ENCODE measurements at places on chromosomes 5 and 9. TPM values are rescaled to one million over a fixed set of nuclear protein-coding genes. Genes with fewer than 3 reads are reported as not detected.

The SH3TC2 gene
- 0.80 TPM for total RNA-seq

The ERMP1 gene
- 7.6 TPM for total RNA-seq

The CMYA5 gene
- 0.60 TPM for total RNA-seq

The WNT8A gene
- not detected for total RNA-seq

The KIF4B gene
- not detected for total RNA-seq

The TMEM8B gene
- total RNA-seq, result 17.4 TPM

The PPP1R26 gene
- 19.5 TPM for total RNA-seq

The SELENOP gene
- total RNA-seq, result 0.20 TPM

The ADCY2 gene
- total RNA-seq, result 0.36 TPM

- no peak overlapping the region for H3K4me3 ChIP-seq
- H3K27ac ChIP-seq, result no peak overlapping the region
- H3K27me3 ChIP-seq, result no peaks in the 10 kb centered on the region
- H3K36me3 ChIP-seq, result peaks cover 44% of the 10 kb centered on the region
- DNase-seq, result no peak
Observed at GRCh38 chr9:2087500-2088313, 72.6 kb downstream of the SMARCA2 start.

DNA sequence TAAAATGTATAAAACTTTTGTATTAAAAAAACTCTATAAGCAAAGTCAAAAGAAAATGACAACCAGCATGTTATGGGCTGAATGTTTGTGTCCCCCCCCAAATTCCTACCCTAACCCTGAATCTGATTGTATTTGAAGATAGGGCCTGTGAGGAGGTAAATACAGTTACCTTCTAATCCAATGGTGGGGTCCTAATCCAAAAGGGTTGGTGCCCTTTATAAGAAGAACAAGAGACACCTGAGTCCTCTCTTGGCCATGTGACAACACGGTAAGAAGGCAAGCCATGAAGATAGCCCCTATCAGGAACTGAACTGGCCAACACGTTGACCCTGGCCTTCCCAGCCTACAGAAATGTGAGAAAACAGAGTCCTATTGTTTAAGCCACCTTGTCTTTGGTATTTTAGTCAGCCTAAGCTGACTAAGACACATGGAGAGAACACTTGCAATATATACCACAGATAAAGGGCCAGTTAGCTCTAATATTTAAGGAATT, 49.7 kb upstream of the AKNA start:
- H3K27me3 ChIP-seq, result no peaks in the 10 kb centered on the region
- no peak overlapping the region for H3K27ac ChIP-seq
- H3K4me1 ChIP-seq, result no peaks in the 10 kb centered on the region
- no peak overlapping the region for H3K4me3 ChIP-seq
- DNase-seq, result no peak
- no peaks in the 10 kb centered on the region for H3K36me3 ChIP-seq

GRCh38 chr9:95556521-95556920, 39.8 kb upstream of the PTCH1 start:
- DNase-seq, result no peak
- H3K27me3 ChIP-seq, result peaks cover 26% of the 10 kb centered on the region

- no peak overlapping the region for H3K4me3 ChIP-seq
Observed at GRCh38 chr9:16074963-16075362, 522.1 kb downstream of the CCDC171 start.

DNA sequence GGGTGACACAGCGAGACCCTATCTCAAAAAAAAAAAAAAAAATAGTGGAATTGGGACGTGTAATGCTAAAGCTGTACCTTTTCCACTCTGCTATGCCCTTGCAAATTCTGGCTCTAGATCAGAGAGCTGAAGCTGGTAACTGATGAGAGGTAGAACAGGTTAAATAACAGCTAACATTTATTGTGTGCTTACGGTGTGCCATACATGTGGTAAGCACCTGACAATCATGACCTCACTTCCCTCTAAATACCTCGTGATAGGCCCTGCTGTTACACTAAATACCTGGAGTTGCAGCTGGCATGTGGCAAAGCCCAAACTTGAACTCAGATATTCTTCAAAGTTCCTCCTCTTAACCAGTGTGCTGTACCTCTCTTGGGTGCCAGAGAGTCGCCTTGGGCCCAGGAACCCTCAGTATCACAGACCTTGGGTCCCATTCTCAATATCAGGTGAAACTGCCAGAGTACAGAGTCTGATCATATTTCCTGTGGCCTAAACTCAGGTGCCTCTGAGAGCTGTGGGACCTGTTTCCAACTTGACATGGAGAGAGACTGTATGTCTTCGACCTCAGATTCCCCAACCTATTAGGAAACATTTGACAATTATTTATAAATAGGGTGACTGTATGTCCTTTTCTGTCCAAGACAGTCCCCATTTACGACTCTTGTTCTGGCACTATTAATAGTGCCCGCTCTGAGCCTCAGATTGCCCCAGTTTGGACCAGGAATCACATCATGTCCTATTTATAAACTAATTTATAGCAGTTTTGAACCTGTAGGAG, 4.8 kb downstream of the ARL10 start:
- no peak overlapping the region for H3K4me3 ChIP-seq
- no peak overlapping the region for H3K27ac ChIP-seq
- peaks cover 22% of the 10 kb centered on the region for H3K36me3 ChIP-seq
- H3K27me3 ChIP-seq, result no peaks in the 10 kb centered on the region
- DNase-seq, result no peak

GRCh38 chr5:151285683-151286082, 17.9 kb downstream of the SLC36A3 start:
- no peak overlapping the region for H3K4me3 ChIP-seq
- H3K27ac ChIP-seq, result no peak overlapping the region
- H3K27me3 ChIP-seq, result peaks cover 27% of the 10 kb centered on the region
- DNase-seq, result no peak
- no peaks in the 10 kb centered on the region for H3K4me1 ChIP-seq

GRCh38 chr5:36777105-36777757, 99.3 kb upstream of the NIPBL start:
- DNase-seq, result no peak
- no peaks in the 10 kb centered on the region for H3K36me3 ChIP-seq
- no peaks in the 10 kb centered on the region for H3K4me1 ChIP-seq
- no peak overlapping the region for H3K4me3 ChIP-seq
- H3K27me3 ChIP-seq, result peaks cover 32% of the 10 kb centered on the region
- no peak overlapping the region for H3K27ac ChIP-seq

- no peak overlapping the region for H3K4me3 ChIP-seq
- no peaks in the 10 kb centered on the region for H3K27me3 ChIP-seq
- H3K36me3 ChIP-seq, result no peaks in the 10 kb centered on the region
- H3K27ac ChIP-seq, result peak overlapping the region; percentile 90
Observed at GRCh38 chr9:127021664-127022363, 100.6 kb downstream of the ANGPTL2 start.

DNA sequence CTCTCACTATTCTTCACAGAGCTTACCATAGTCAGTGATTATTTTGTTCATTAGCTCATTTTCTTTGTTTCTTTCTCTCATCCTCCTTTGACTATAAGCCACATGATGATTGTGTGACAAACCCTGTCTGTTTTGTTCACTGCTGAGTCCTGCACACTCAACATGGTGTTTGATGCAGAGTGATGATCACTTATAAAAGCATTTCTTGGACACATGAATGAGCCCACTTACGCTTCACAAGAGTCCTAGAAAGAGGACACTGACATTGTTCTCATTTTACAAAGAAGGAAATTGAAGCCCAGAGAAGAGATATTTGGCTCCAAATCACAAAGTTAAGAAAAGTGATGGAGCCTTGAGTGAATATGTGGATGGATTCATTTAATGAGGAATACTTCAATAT, 13.4 kb downstream of the ABLIM3 start:
- H3K27me3 ChIP-seq, result no peaks in the 10 kb centered on the region
- H3K4me3 ChIP-seq, result no peak overlapping the region
- DNase-seq, result no peak
- H3K36me3 ChIP-seq, result no peaks in the 10 kb centered on the region
- peak overlapping the region; percentile 97 for H3K27ac ChIP-seq
- peaks cover 37% of the 10 kb centered on the region for H3K4me1 ChIP-seq

DNA sequence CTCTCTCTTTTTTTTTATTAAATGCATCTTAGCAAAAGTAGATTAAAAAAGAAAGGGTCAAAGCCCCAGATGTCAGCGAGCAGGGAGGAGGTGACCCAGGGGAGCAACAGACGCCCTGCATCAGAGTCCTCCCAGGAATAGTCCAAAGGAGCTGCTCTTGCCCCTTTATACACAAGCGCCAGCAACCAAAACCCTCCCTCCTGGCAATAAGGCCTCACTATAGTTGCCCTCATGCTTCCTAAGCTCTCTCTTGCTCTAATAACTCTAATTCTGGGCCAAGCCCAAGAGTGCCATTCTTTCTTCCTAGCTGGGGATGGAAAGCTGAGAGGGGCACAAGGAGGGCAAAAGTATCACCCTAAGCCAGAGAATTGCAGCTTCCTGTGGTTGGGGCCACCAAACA, 26.3 kb downstream of the PCDHGC5 start:
- peaks cover 87% of the 10 kb centered on the region for H3K4me1 ChIP-seq
- H3K36me3 ChIP-seq, result peaks cover 10% of the 10 kb centered on the region
- no peak overlapping the region for H3K4me3 ChIP-seq

GRCh38 chr5:127517110-127517479, 345 bp upstream of the PRRC1 start:
- peak overlapping the region; percentile 79 for H3K27ac ChIP-seq
- H3K27me3 ChIP-seq, result no peaks in the 10 kb centered on the region
- peaks cover 23% of the 10 kb centered on the region for H3K36me3 ChIP-seq
- DNase-seq, result no peak

GRCh38 chr9:111943746-111944145, 47.1 kb downstream of the UGCG start:
- H3K36me3 ChIP-seq, result peaks cover under 1% of the 10 kb centered on the region
- no peak overlapping the region for H3K27ac ChIP-seq
- no peak overlapping the region for H3K4me3 ChIP-seq
- H3K27me3 ChIP-seq, result no peaks in the 10 kb centered on the region
- H3K4me1 ChIP-seq, result peaks cover 20% of the 10 kb centered on the region

Data from chondrocyte (in vitro differentiated cells).